ENCODE measurements at places on chromosomes 6 and 20. TPM values are rescaled to one million over a fixed set of nuclear protein-coding genes. Genes with fewer than 3 reads are reported as not detected.

GRCh38 chr20:56362833-56363413 is 4.1 kb downstream of the FAM210B start:
- DNase-seq = no peak

GRCh38 chr6:118280210-118280609 is 267.9 kb upstream of the PLN start:
- DNase-seq = no peak

DNA sequence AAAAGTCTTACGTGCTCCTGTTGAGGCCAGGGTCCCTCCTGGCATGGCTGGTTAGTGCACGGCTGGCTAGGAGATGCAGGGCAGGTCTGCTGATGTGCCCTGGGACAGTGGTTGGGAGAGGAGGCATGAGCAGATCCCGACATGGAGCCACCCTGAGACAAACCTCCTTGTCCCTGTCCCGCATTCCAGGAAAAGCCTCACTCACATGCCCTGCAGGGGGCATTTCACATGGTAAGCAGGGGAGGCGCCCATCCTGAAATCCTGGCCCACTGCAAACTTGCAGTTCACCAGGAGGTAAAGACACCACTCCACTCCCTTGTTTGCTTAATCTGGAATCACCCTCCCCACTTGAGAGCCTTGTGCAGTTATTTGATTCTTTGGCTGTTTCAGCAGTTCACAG is 116.7 kb upstream of the SLC24A3 start:
- DNase-seq = no peak

DNA sequence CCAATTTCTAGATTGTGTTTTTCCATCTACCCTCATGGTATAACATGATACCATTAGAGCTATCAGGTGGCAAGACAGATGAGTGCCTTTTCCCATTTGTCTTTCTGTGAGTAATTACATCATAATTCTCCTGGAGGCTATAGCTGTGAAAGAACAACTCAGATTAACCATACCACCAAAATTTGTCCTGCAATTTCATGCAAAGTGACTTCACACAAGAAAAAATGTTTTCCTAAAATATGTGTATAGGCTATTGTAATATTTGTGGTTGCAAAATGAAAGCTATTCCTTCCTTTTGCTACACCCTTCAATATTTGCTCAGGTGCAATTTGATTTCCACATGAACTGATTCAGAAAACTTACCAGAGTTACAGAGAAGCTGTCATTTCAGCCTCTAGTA is 547.7 kb upstream of the ID4 start:
- DNase-seq = no peak

- no peak for DNase-seq
These were observed 81.8 kb downstream of the NFATC2 start for GRCh38 chr20:51460569-51461265.

The DEFB115 gene
- not detected for total RNA-seq

The PBOV1 gene
- not detected for total RNA-seq

The DNAH8 gene
- total RNA-seq = not detected

Data from epithelial cell of proximal tubule (primary cell).